ENCODE measurements at places on chromosomes 5 and 9.

- no peak for DNase-seq
Measured at GRCh38 chr5:91384671-91385430, 1.7 kb upstream of the ARRDC3 start.

GRCh38 chr9:36158122-36158521 lies 11.1 kb upstream of the CCIN start:
- no peak for DNase-seq

DNA sequence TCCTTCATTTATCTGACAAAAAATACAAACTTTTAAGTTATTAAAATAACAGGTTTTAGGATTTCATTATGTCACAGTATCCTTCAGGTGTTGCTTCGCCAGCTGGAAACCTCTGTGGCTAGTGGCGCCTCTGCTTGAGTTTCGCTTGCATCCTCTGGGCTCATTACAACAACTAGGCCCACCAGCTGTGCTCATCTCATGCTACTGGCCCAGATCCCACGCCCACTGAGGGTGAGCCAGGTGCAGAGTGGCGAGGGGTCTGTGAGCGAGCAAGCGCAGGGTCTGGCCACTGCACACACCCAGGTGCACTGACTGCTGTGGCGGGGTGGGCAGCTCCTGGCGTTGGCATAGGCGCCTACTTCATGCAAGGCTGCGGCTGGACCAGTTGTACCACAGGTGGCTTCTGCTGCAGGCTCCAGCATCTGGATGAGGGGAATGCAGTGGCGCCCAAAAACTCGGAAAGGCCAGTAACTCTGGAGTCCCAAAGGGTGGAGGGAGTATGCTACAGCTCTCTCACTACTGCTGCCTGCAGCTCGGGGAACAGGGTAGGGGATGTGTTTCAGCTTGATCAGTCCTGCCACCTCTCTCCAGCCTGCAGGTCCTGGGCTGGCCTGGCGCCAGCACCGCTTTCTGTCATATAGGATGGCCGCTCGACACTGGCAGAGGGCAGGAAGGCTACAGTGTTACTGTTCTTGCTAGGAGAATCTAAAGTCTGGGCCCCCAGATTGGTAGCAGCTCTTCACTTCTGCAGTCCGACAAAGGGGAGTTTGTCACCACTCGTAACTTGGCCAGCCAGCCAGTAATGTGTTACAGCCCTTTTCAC lies 452.1 kb downstream of the TUSC1 start:
- no peak for DNase-seq

GRCh38 chr5:170738840-170739239 lies 44.7 kb upstream of the GABRP start:
- no peak for DNase-seq

GRCh38 chr9:18233776-18234445 lies 240.0 kb upstream of the ADAMTSL1 start:
- DNase-seq, result no peak

GRCh38 chr9:37342895-37343294 lies 79.6 kb upstream of the GRHPR start:
- no peak for DNase-seq

DNA sequence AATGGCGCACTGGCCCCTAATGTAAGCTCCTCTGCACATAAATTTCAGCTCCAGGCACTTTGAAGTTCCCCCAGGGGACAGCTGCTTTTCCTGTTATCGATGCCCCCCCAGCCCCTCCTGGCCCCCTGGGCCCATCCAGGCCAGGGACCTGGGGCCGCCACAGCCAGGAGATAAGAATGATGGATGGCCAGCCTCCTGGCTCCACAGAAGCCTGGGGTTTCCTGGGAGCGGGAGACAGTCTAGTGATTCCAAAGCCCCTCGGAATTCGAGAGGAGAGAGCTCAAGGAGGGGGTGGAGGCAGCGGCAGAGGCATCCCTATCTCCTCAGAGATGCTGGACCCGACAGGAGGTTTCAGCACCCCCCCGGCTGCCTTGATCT lies 98.4 kb upstream of the HAND1 start:
- no peak for DNase-seq

GRCh38 chr5:68114378-68115040 lies 101.0 kb upstream of the PIK3R1 start:
- DNase-seq, result no peak

GRCh38 chr5:107812570-107813141 lies 141.9 kb upstream of the EFNA5 start:
- DNase-seq, result no peak

DNA sequence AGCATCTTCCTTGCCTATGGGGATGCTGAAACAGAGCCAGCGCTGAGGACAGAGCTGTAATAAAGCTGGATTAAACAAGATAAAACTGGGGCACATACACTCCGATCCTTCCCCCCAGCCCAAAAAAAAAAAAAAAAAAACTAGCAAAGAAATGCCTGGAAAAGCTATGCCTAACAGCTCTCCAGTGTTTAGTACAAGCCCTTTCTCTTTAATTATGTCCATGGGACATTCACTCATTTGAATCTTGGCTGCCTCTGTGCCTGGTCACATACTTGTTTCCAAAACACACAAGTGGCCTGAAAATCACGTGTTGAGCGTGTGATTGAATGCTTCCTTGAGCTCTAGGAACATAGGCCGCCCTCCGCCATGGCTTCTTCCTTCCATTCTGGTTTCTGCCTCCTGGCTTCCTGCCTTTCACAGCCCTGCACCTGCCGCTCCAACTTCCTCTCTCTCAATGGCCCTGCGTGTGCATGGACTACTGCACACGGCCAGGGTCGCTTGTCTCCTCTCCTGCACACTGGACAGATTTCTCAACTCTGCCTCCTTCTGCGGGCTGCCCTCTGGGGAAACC lies 111.0 kb upstream of the RETREG1 start:
- DNase-seq, result no peak

DNA sequence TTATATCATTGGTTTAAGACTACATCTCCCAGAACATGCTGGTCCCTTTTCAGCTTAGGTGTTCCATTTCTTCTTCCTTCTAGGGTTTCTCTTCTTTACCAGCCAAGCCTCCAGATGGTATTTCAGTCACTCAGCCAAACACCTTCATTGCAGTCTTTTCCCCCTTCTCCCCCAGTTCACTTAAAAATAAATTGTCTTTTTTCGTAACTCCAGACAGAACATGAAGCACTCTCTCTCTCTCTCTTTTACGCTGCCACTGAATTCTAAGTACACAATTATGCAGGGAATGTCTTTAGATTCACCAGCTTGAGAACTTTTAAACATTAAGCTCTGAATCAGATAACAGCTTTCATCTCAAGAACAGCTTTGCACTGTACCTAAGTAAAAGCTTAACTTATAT lies 419.7 kb upstream of the BRINP1 start:
- DNase-seq, result no peak

DNA sequence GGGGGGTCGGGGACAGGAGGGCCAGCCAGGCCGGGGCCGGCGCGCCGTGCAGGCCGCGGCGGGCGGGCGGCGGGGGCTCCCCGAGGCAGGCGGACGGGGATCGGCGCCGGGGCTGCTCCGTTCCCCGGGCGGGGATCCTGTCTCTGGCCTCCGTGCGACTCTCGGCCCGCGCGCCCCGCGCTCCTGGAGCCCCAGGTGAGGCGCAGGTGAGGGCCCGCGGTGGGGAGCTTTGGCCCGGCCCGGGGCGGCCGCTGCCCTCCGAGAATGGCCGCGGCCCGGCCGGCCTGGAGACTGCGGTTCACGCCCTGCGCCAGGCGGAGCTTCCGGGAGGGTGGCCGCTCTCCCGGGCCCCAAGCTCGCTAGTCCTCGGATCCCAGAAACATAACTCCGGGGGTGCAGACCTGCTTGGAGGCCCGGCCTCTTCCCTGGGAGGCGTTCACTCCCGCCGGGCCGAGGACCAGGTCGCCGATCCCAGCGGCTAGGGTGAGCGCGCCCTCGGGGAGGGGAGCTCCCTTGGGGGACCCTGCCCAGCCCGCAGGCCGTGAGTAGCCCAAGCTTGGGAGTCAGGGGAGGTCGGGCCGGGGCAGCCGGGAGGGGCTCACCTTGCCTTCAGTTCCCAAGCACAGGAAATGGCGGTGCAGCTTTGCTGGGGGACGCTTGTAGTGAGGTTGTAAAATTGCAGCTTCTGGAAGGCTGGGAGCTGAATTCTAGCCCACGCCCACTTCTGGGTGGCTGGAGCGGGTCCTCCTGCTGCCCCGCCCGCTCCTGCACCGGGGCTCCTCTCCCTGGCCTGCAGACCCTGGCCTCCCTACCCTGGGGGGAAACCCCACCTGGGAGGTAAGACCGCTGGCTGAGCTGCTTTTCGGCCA lies 723 bp downstream of the PPP1R26 start:
- no peak for DNase-seq

DNA sequence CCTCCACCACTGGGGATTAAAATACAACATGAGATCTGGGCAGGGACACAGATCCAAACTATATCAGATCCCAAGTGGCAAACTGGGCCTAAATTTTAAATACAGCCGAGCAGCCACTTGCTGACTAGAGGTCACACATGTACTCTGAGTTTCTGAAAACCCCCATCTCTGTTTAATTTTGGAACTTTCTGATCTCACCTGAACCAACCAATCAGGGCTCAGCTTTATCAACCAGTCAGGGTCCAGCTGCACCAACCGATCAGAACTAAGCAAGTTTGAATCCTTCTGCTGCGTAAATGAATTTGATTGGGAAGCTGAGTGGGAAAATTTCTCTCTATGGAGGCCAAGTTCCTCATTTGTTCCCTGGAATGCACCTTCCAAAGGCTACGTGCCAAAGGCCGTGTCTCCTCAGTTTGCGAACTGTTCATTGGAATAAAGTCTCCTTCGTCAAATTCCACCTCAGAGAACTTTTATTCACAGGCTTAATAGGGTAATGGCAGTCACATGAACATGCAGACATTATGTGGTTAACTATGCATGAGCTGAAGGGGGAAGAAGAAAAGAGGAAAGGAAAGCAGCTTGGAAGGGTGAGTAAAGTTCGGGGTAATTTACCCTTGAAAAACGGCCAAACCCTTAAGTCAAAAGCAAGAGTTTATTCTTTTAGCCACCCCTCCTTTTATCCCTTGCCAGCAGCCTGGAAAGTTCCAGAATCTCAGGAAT lies 3.7 kb downstream of the CD180 start:
- DNase-seq, result no peak

- no peak for DNase-seq
Measured at GRCh38 chr9:105241356-105242043, 3.0 kb upstream of the SLC44A1 start.

DNA sequence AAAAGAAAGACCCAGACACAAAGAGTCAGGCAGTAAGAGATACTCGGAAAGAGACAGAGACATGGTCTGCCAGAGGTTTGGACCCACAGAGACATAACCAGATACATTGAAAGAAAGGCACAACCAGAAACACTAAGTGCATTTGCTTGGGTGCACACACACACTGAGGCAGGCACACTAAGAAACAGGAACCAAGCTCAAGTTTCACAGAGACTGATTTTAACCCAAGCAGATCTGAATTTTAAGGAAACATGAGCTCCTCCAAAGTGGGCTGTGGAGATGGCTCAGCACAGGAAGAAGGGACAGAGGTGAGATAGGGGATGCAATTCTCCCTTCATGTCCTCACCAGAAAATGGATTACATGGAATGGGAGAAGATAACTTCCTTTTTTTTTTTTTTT lies 9.5 kb downstream of the AQP3 start:
- DNase-seq, result no peak

- no peak for DNase-seq
Measured at GRCh38 chr9:16033253-16033652, 480.4 kb downstream of the CCDC171 start.

GRCh38 chr9:107569174-107569573 lies 79.6 kb upstream of the KLF4 start:
- no peak for DNase-seq

GRCh38 chr5:164869325-164869724 lies 1363.9 kb downstream of the MAT2B start:
- DNase-seq, result no peak

- DNase-seq, result no peak
Measured at GRCh38 chr5:425714-426113, 17.3 kb upstream of the EXOC3 start.

GRCh38 chr5:82605441-82605973 lies 327.4 kb upstream of the RPS23 start:
- no peak for DNase-seq

DNA sequence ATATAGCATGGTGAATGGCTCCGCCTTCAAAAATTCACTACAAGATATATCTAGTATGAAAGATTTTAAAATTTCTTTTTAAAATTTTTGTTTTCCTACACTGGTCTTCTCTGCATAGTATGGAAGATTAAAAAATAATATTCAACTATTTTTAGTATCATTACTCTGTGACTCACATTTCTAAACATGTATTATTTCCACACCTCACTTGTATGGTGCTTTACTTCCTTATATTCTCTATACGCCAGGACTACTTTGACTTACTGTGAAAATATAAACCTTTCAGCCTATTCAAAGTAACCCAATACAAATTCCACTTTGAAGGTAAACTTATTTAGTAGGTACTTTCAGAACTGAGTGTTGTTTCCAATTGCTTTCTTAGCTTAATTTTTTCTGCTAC lies 26.8 kb upstream of the TXNDC8 start:
- DNase-seq, result no peak

GRCh38 chr9:38141746-38142591 lies 72.9 kb upstream of the SHB start:
- no peak for DNase-seq

GRCh38 chr5:44909004-44909403 lies 100.3 kb downstream of the MRPS30 start:
- no peak for DNase-seq

DNA sequence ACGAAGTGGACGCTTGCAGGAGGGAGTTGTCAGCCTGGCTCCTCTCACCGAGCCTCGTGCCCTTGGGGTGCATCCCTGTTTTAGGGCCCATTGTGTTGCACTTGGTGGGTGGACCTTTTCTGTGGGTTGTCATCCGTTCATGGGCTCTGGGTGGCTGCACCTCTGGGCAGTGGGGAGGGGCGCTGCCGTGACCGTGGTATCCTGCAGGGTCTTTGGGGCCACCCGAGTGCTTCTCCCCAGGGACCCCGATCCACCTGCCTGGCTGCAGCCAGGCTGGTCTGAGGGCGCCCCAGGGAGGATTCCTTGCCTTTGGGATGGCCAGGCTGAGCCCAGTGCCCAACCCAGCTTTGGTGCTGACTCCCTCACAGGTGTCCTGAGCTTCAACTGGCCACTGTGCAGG lies 41.0 kb upstream of the UBAC1 start:
- no peak for DNase-seq

DNA sequence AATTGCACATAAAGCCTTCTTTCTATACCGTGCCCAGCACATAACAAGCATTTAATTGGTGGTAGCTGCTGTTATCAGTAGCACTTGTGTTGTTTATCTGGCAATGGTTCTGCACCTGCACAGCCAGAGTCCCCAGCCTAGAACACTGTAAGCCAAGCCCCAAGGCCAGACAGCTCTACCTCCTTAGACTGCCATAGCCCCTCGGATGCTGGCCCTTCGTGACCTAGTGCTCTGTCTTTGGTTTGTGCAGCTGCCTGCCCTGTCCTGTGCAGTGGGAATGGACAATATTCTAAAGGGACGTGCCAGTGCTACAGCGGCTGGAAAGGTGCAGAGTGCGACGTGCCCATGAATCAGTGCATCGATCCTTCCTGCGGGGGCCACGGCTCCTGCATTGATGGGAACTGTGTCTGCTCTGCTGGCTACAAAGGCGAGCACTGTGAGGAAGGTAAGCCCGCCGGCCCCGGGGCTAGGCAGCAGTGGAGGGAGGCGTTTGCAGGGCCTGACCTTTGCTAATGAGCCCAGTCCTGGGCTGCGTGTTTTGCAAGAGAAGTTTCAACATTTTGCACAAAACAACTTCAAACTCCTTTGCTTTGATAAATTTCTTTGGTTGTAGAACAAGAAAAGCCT lies 173.3 kb upstream of the WWC1 start:
- DNase-seq, result no peak

- DNase-seq, result peak; percentile 34
Measured at GRCh38 chr9:121133104-121133816, 58.5 kb downstream of the CNTRL start.

- DNase-seq, result no peak
Measured at GRCh38 chr9:70641631-70642030, 227.2 kb upstream of the KLF9 start.
